ENCODE measurements at places on chromosomes 2 and 18.

DNA sequence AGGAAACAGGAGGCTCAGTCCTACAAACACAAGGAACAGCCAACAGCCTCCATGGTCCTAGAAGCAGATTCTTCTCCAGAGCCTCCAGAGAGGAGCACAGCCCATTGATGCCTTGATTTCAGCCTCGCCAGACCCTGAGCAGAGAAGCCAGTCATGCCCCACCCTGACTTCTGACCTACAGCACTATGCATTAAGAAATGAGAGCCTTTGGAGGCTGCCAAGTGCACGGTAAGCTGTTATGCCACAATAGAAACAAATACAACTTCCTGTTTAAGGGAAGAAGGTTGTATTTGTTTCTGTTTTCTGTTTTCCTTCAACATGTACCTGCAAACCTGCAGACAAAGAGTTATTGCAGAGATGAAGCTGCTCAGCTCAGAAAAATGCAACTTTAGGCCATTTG is 181.3 kb upstream of the AGAP1 start:
- DNase-seq: no peak

DNA sequence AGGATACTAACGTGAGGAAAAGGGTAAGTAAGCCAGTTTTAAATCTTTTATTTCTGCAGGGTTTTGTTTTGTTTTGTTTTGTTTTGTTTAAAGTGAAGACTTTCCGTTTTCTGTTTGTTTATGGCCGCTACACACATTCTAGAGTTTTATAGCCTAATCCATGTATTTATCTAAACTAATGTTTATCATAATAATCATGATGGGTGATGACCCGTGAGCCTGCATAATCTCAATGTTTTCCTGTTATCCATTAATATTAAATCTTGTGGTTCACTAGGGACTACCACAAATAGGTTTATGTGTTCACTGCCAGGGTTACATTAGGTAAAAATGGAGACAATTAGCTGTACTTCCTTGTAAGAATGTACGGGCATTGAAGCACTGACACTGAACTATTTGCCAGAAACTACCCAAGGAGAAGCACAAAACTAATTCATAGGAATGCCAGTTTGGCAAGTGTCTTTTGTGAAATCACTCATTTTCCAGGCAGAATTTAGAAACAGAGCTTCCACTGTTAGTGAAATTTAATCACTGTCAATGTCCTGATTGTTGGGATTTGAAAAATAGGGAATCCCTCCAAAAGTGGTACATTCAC is 574.8 kb downstream of the LRP1B start:
- no peak for DNase-seq

- no peak for DNase-seq
Measured at GRCh38 chr2:69171897-69172525, 159.0 kb downstream of the ANTXR1 start.

DNA sequence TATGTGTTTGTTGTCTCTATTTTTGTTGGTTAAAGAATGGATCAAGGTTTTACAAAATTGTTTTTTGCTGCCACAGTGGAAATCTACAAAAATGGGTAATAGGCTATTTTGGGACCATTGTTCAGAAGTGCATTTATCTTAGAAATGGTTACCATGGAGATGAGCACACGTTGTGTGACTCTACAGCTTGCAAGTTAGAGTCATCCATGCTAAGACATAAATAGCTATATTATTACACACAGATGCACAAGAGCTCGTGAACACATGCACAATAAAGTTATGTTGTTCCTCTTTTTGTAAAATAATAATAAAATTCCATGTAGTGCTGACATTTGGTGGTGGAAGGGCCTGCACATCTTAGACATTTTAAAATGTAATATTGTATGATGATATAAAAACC is 15.5 kb upstream of the DUSP19 start:
- DNase-seq: no peak

GRCh38 chr2:149015501-149015900 is 23.0 kb upstream of the LYPD6B start:
- DNase-seq: no peak

DNA sequence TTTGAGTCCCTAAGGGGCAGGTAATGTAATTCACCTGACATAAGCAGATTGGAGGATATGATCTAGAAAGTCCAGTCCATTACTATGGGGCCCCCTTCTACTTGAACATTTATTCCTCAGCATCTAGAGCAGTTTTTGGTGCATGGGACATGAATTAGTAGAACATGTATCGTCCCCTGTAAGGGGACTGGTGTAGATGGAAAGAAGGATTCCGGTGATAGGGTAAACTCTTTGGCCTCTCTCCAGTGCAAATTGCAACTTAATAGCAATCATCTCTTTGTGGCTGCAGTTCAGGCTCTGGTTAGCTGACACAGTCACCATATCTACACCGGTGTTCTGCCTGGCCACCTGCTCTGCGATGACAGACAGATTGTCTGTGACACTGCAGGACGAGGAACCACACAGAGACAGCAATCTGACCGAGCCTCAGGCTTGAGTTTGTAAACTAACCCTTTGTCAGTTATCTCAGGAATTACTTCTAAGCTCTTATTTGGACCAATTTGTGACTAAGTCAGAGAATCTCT is 6.4 kb upstream of the SLC8A1 start:
- DNase-seq: no peak

- DNase-seq: no peak
Measured at GRCh38 chr2:118718921-118719320, 128.5 kb downstream of the EN1 start.

DNA sequence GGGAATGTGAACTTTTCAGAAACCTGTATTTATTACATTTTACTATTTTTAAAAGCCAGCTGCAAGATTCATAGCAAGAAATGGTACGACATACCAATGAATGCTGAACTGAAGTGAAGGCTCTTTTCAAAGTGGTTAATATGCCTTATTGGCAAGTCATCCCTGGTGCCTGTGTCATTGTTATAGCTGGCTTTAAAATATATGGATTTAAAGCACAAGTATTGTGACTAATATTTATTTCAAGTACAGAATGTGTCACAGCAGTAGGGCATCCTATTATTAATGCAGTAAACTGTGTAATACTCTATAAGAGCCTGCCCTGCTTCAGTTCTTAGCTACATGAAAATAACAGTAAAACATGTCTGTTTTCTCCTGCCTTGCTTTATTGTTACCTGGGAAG is 10.8 kb downstream of the TSHZ1 start:
- DNase-seq: no peak

GRCh38 chr18:49936821-49937220 is 123.5 kb upstream of the ACAA2 start:
- no peak for DNase-seq

GRCh38 chr2:105187531-105187930 is 54.0 kb upstream of the GPR45 start:
- DNase-seq: no peak

GRCh38 chr2:189069855-189070619 is 95.9 kb downstream of the COL3A1 start:
- DNase-seq: no peak

DNA sequence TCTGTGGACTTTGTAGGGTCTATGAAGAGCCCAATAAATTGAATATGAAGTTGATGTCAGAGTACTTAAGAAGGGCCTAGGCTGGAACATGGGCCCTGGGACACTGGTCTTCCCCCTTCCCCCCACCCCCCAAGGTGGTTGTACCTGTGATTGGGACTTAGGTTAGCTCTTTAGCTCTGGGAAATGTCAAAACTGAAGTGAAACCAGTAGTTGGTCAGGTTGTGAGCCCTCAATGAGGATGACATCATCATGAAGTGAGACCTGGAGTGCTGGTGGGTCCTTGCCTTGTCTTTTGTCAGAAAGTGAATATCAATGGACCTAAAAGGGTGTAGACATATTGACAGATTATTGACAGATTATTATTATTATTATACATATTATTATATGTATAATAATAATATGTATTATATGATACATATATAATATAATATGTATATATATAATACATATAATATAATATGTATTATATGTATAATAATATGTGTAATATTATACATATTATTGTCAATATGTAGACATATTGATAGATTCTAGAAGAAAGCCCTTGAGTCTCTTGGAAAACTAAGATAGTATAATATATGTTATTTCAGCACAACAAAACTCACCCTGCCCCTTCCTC is 5.4 kb downstream of the MARS2 start:
- DNase-seq: no peak

DNA sequence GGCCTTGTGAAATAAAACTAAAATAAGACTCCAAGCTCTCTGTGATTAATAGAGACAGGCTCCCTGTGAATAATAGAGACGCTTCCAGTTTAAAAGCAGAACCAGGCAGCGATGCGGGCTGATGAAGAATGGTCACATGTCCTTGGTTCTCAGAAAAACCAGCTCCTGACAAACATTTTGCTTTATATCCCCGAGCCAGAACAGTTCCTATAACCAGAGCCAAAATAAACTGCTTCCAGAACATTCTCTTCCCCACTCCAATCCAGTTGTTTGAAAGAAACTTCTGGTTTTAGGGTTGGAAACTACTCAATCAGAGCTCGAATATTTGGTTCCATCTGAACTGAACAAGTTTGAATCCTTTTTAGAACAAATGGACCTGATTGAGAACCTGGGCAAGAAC is 213.7 kb downstream of the TSN start:
- DNase-seq: peak; percentile 48

GRCh38 chr18:25455646-25456045 is 103.7 kb upstream of the ZNF521 start:
- no peak for DNase-seq

- peak; percentile 43 for DNase-seq
Measured at GRCh38 chr2:219369447-219369861, 18.3 kb downstream of the DNPEP start.

DNA sequence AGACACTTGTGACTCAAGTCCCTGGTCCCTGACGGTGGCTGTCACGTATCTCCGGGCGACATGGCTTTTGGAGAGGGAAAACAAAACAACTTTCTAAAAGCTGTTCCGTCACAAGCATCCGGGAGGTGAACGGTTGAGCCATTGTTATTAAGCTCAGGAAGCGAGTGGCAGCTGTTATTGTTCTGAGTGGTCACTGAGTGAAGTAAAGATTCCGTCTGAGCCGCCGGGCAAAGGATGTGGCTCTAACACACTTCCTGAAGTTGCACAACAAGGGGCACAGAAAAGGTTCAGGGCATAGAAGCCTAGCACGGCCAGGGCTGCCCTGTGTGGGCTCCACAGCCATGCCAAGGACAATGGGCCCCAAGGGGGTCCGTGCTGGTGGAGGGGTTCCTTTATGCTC is 24.3 kb downstream of the INPP5D start:
- peak; percentile 61 for DNase-seq

GRCh38 chr2:97991081-97991856 is 4.5 kb downstream of the TMEM131 start:
- no peak for DNase-seq

DNA sequence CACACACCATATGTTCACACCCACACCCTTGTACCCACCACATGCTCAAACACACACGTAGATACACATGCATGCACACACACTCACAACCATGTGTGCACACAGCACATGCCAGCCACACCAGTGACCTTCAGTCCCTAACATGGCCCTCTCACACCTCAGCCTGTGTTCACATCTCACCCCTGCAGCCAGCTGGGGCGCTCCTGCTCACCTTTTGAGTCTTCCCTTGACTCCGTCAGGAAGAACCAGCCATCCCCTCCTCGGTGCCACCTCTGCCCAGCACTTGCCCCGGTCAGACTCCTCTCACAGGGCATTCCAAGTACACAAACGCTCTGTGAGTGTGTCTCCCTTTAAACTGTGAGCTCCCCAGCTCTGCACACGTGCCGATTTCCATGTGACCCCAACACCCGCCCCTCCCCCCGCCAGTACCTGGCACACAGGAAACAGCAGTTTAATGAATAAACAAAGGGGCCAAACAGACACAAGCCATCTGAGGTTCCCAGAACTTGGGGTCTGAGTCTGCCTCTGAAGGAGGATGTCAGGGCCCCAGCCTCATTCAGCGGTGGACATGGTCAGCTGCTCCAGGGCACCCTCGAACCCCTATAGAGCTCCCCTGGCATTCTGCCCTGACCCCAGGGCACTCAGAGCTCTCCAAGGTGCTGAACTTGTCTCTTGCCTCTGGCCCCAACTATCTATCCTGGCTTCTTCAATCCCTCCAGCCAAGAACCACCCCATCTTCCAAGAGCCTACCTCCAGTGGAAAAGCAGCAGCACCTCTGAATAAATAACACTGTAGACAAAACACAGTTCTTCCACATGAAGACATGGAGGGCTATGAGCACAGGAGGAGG is 252.9 kb downstream of the ATAD2B start:
- no peak for DNase-seq

- DNase-seq: no peak
Measured at GRCh38 chr2:25076749-25077148, 34.9 kb downstream of the EFR3B start.

DNA sequence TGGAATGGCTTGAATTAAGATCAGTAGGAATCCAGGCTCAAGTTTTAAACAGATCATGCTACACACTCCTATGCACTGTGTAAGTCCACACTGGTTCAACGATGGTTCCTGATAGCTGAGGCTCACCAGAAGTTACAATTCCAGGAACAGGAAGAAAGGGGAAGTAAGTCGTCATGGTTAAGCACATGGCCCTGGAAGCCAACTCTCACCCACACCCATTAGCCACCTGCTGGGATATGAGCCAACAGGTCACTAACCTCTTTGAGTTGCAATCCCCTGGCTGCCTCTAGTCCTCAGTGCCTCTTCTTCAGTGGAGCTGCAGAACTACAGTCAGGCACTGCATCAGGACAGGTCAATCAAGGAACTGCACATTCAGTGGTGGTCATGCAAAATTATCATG is 133.5 kb downstream of the TMEM182 start:
- DNase-seq: no peak

DNA sequence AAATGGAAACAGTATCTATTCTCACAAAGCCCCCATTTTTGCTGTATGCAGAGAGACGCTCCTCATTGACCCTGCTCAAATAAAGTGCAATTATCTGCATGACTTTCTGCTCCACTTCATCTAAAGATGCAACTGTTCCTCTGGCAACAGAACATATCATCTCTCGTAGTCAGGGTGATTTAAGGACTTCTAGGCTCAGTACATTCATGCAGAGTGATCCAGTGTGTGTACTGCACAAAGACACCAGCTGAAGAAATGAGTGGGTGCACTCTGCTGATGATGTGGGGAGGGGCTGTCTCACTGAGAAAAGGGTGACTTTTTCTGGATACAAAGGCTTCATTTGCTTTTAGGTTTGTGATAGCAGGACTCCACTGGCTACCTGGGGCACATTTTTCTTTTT is 355.2 kb downstream of the GALNT13 start:
- DNase-seq: no peak

GRCh38 chr2:8567469-8568260 is 114.2 kb upstream of the ID2 start:
- no peak for DNase-seq

DNA sequence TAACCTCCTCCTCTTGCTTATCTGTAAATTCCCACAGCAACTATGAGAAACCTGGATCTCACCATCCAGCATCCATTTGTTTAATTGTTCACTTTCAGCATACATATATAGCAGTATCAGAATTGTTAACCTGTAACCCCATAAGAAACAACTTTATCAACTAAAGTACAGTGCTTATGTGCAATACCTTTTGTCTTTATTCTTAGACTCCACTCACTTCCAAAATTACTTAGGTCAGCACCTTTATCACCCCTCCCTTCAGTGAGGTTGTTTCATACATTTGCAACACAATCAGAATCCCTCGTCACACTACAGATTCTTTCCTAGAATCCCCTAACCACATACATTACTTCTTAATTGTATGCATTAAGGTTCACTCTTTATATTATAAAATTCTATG is 225.9 kb upstream of the NCKAP5 start:
- no peak for DNase-seq

Measured in tibial nerve (tissue), 4 donors.